Mesothelial cell of epicardium (in vitro differentiated cells): ENCODE measurements at places on chromosomes 12 and 14. TPM values are rescaled to one million over a fixed set of nuclear protein-coding genes. Genes with fewer than 3 reads are reported as not detected.
A peak's percentile ranks its signal among the peaks of the same experiment; 100 is the strongest.

- no peak overlapping the region for H3K27ac ChIP-seq
- peaks cover 29% of the 10 kb centered on the region for H3K4me1 ChIP-seq
- no peaks in the 10 kb centered on the region for H3K27me3 ChIP-seq
- DNase-seq: no peak
- H3K36me3 ChIP-seq: no peaks in the 10 kb centered on the region
- H3K4me3 ChIP-seq: no peak overlapping the region
Observed at GRCh38 chr12:64585104-64585503, 25.2 kb upstream of the RASSF3 start.

DNA sequence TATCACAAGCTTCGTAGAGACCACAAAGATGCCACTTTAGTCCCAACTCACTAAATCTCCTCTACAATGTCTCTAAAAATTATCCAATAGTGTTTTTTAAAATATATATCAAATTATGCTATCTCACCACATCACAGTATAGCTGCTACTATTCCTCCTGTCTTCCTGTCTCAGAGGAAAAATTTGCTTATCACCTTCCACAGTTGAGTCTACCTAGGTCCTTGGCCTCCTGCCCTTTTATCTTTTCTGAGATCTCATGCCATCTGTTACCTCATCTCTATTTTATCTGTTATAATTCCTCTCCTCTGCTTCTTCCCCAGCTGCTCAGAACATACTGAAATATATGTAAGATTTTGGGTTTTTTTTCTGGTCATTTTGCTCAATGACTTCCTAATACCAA, 568.2 kb downstream of the DIO2 start:
- H3K27me3 ChIP-seq: no peaks in the 10 kb centered on the region
- no peak for DNase-seq
- no peak overlapping the region for H3K27ac ChIP-seq
- H3K4me3 ChIP-seq: no peak overlapping the region
- H3K4me1 ChIP-seq: no peaks in the 10 kb centered on the region
- no peaks in the 10 kb centered on the region for H3K36me3 ChIP-seq

DNA sequence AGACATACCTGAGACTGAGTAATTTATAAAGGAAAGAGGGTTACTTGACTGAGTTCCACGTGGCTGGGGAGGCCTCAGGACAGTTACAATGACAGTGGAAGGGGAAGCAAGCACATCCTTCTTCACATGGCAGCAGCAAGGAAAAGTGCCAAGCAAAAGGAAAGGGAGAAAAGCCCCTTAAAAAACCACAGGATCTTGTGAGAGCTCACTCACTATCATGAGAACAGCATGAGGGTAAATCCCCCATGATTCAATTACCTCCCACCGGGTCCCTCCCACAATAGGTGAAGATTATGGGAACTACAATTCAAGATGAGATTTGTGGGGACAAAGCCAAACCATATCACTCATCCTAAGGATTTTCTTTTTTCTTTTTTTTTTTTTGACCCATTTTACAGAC, 177.8 kb upstream of the EEA1 start:
- no peak overlapping the region for H3K4me3 ChIP-seq
- no peak for DNase-seq
- peaks cover 30% of the 10 kb centered on the region for H3K4me1 ChIP-seq
- peak overlapping the region; percentile 43 for H3K27ac ChIP-seq

DNA sequence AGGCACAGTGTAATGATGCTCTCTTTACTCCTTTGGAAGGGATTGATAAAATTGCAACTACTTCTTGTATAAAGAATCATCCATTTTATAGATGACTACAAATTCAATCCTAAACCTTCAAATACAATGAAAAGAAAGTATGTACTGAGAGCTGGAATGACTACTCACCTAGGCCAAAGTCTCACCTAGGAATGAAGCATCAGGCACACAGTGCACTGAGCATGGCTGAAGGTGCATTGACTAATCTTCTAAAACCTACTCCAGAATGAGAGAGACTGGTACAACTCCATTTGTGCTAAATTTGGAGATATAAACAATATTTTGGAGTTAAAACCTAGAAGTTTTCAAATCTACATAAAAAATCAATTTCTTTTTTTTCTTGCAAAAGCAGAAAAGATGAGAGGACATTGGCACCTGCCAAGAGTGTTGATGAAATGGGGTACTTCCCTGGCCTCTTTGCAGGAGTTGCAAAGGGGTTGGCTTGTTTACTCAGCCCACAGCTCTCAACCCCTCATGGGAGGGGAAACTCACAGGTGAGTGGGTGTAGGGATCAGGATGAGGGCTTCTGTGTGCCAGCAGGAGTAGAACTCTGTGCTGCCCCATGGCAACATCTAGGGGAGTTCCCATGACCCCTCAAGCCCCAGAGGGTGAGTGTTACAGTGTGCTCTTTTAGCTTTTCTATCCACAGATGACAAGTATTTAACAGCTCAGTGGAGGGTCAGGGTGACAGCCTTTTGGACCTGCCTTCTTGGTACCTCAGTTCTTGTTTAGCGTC, 31.3 kb downstream of the CLECL1 start:
- peaks cover 7% of the 10 kb centered on the region for H3K4me1 ChIP-seq
- H3K36me3 ChIP-seq: peaks cover 8% of the 10 kb centered on the region
- DNase-seq: no peak
- H3K27me3 ChIP-seq: peaks cover 17% of the 10 kb centered on the region

The SYCP3 gene
- total RNA-seq: 0.14 to 0.16 TPM (median 0.16 TPM) in 3 replicates

The PFDN5 gene
- total RNA-seq: 328 to 339 TPM (median 338 TPM) in 3 replicates
